Stimulated activated CD4-positive, alpha-beta T cell treated with anti-CD3 and anti-CD28 coated beads, Interleukin-12 subunit alpha, Interleukin-12 subunit beta, amount 100 ng/mL, for 24 hours (primary cell): ENCODE measurements at places on chromosomes 11 and 22.
A peak's percentile ranks its signal among the peaks of the same experiment; 100 is the strongest.

GRCh38 chr11:75293903-75294302, 53.3 kb downstream of the TPBGL start:
- no peak for DNase-seq

DNA sequence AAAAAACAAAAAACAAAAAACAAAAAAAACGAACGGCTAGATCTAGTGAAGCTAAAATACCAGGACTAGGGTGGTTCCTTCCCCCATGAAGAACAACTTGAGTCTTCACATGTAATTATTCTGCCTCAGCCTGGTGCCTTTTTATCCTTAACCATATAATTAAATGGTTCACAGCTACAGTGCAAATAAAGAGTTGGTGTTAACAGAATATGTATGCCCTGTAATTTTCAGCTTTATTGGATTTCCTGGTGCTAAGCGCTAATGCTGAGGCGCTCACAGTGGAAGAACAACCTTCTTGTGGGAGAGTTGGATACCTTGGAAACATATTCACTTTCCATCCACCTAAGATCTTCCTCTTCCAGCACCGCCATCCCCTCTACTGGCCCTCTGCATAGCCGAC, 158.5 kb upstream of the SORL1-AS1 start:
- DNase-seq: no peak

- peak; percentile 15 for DNase-seq
Measured at GRCh38 chr22:39567135-39567946, 3.2 kb upstream of the CACNA1I start.

DNA sequence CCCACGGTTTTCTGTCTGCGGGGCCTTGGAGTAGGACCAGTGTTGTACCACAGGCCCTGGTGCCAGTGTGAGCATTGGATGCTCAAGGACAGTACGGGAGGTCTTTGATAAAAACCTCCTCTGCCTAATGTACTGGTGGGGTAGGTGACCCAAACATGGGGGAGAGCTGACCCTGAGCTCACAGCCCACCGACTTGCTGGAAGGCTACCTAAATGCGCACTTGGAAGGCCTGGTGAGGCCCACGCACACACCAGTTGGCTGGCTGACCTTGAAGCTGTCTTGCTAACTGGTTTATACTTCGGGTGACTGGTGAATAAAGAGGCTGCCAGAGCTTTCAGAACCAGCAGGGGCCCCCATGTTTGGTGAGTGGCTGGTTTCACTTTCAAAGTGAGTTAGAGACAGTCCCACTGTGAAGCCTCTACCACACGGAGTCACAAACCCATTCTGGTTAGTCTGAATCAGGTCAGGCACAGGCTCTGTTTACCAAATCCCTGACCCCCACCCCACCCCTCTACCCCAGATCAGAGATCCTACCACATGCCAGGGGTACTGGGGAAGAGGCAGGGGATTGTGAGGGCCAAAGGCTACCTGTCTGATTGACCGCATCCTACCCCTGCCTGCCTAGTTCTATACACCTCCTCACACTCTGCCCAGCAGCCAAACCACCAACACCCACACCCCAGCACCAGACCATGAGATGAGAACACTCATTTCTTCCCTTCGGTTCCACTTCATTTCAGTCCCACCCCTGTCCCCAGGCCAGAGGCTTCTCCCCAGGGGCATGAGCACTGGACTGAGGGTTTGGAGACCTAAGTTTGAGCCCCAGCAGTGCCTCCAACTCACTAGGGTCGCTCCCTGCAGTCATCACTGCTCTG, 12.7 kb upstream of the IL2RB start:
- peak; percentile 60 for DNase-seq

DNA sequence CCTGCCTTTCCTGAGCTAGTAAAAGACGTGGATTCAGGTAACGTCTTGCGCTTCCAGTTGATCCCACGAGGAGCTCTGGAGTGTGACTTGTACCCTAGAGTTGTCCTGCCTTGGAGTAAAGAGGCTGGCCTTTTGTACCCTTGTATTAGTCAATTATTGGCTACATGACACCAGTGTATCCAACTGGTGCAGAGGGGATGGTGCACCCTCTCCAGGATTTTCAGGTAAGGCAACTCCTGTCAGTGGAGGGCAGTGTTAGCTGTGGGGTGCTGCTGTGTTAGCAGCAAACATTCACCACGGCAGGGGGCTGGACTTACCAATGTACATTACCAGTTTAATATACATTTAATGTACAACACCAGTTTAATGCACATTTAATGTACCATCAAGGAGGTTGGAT, 233.5 kb downstream of the MIAT start:
- DNase-seq: no peak

- no peak for DNase-seq
Measured at GRCh38 chr11:128262463-128263345, 324.7 kb downstream of the ETS1 start.

- no peak for DNase-seq
Measured at GRCh38 chr22:22759371-22759770, 115.0 kb downstream of the GGTLC2 start.

GRCh38 chr11:33478111-33478573, 221.0 kb downstream of the HIPK3 start:
- DNase-seq: no peak

DNA sequence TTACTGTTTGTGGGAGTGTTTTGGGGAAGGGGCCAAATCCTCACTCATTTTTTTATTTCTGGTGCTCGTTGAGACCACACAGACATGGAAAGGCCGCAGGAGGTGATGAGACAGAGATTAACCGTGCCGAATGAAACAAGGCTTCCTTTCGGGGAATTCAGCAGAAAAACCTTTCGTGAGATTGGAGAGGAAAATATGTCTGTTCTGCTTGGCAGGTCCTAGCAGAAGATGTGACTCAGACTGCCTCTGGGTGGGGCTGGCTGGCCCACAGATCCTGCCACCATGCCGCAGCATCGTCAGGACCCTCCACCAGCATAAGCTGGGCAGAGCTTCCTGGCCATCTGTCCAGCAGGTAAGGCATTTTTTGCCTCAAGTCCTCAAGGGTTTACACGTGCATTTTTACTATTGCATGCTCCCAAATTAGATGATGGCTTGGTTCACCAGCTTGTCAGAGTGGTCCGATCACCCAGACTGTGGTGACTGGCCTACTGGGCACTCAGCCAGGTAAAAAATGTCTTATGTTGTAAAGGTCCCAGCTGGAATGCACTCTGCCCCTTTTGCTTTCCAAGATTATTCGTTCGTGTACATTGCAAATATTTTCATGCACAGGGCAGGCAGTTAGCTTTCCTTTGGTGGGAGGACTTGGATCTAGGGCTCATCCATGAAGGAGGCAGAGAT, 1.5 kb downstream of the DDB2 start:
- DNase-seq: peak; percentile 49

- DNase-seq: no peak
Measured at GRCh38 chr22:30046716-30047363, 33.4 kb upstream of the HORMAD2 start.

- no peak for DNase-seq
Measured at GRCh38 chr11:78344676-78345075, 72.9 kb downstream of the GAB2 start.

DNA sequence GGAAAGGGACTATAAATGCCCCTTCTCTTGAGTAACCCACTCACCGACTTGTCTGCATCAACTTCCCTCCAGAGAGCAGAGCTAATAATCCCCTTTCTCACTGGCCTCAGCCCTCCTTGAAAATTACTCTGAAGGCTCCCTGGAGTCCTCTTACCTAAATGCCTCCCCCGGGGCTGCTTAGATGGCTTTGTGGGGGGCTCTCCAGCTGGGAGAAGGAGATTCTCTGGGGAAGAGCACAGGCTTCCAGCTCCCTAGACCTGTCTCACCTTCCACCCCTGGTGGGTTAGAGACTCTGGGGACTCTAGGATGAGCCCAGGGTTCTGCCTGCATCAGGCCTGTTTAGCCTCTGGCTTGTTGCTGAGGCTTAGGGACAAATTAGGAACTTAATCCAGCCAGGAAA, 39.8 kb downstream of the MIAT start:
- no peak for DNase-seq

DNA sequence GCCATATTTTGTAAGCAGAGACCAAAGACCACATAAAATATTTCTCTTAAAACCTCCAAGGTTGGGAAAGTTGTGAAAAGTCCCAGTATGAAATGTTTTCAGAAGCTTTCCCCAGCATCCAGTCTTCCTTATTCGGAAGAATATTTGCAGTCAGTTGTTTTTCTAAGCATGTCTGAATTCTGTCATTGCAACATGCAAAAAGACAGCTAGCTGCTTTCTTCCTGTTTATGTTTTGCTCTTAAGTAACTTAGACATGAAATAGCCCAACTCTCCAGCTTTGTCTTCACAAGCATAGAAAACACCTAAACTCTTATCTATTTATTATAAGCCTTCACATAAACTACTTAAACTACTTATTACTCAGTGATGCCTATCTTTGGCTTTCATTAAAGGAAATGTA, 57.9 kb upstream of the MMP13 start:
- DNase-seq: no peak

GRCh38 chr22:38964989-38965388, 7.6 kb downstream of the APOBEC3A start:
- DNase-seq: no peak

GRCh38 chr11:75283391-75283931, 42.9 kb downstream of the TPBGL start:
- no peak for DNase-seq

DNA sequence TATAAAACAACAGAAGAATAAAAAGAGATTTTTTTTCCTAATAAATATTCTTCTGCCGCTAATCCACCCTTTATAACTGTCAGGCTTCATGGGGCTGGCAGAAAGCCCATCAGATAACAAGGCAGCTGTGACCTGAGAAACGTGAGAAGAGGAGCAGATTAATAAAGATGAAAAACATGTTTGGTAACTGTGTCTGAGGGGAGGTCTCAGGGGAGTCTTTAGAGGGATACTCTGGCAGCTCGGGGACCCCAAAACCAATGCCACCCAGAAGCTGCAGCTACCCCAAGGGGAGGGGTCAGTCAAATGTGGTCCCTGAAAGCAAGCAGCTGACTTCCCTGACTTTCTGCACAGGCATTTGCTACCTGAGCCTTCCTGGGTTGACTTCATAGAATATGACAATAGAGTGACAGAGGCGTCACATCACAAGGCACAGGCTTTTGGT, 48.4 kb upstream of the POU2AF1 start:
- no peak for DNase-seq

DNA sequence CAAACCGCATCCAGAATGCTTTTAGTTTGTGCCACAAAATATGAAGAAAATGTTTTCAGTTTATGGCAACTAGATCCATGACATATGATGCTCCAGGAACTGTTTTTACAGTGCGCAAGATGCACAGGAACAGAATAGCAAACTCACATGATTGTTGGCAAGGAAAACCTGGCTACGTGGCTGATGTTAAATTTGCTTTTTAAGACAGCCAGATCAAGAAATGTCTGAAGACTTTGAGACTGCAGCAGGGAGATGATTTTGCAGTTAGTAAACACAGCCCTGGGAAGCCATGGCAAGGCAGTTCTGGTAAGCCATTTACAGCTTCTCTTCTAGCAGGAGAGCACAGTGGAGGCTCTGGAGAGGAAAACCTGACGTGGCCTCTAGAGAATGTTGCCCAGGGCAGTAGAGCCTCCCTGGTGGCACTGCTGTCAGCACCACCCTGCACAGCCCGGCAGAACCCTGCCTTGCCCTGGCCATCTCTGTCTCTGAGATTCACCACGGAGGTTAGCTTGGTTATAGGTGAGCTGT, 69.8 kb upstream of the TNRC6B start:
- peak; percentile 7 for DNase-seq

- no peak for DNase-seq
Measured at GRCh38 chr11:720017-720641, 14.1 kb downstream of the EPS8L2 start.

- DNase-seq: no peak
Measured at GRCh38 chr11:88597387-88597786, 259.9 kb upstream of the CTSC start.

- DNase-seq: no peak
Measured at GRCh38 chr22:29914991-29915533, 32.1 kb downstream of the MTMR3 start.

GRCh38 chr22:36828815-36829214, 12.0 kb upstream of the PVALB start:
- DNase-seq: no peak

DNA sequence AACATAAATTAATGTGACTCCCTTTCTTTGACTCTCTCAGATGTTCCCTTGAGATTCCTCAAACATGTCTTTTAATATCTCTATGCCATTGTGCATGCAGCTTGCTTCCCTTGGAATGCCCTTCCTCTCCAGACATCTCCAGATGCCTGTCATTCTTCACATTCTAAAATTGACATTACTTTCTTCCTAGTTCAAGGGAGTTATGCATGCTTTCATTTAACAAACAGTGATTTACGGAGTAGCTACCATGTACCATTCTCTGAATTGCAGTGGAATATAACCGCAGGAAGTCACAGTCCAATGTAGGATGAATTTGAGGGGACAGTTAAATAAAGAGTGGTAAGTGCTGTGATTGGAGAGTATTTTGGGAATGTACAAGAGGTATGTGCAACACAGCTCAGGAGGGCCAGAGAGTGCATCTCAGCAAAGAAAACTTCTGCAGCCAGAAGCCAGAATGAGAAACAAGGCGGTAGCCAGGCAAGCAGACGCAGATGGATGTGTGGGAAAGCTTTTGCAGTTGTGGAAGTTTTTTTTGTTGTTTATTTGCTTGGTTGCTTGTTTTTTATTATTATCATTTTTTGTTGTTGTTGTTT, 18.7 kb downstream of the MMP10 start:
- no peak for DNase-seq

GRCh38 chr11:8228231-8228630, 35.4 kb downstream of the LMO1 start:
- DNase-seq: no peak

- no peak for DNase-seq
Measured at GRCh38 chr22:30429887-30430286, 4.3 kb downstream of the MTFP1 start.

DNA sequence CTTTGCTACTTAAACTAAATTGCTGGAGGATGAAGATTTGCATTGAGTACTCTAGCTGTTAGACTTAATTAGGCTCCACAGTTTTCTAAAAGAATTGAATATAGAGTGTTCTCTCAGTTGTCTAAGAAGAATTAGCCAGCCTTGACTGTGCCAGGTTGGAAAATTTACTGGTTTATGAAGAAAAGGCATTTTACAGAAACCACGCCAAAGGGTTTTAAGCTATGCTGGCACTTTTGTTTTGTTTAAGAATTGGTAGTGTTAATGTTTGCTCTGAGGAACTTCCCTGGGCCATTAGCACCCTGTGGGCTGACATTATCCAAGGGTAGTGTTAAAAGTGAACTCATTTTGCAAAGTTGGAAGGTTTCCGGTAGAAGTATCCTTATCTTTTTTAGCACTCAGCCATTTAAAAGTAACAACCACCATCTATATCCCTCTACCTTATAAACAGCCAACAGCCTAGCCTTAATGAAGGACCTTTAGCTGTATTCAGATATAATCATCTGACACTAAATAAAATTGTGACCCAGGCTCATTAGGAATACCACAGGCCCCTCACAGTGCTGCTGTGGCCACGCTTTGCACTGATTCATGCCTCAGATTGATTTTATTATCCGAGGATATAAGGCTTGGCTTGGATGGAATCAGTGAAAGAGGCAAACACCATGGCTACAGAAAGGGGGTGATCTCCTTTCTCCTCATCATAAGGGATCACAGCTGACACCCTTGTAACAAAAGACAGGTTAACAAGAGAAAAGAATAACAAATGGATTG, 158.9 kb downstream of the NCAM1 start:
- DNase-seq: no peak
